Activated naive CD4-positive, alpha-beta T cell treated with anti-CD3 and anti-CD28 coated beads, Interleukin-2, amount 10 ng/mL, durations not matched to agents 7 days and 5 days (primary cell): ENCODE measurements at places on chromosomes 1 and 21.
A peak's percentile ranks its signal among the peaks of the same experiment; 100 is the strongest.

- no peak for DNase-seq
Measured at GRCh38 chr1:64995316-64995715, 29.0 kb upstream of the JAK1 start.

GRCh38 chr1:21939650-21940374, 2.7 kb upstream of the HSPG2 start:
- DNase-seq = no peak

- DNase-seq = no peak
Measured at GRCh38 chr21:38949070-38949380, 143.3 kb downstream of the ETS2 start.

DNA sequence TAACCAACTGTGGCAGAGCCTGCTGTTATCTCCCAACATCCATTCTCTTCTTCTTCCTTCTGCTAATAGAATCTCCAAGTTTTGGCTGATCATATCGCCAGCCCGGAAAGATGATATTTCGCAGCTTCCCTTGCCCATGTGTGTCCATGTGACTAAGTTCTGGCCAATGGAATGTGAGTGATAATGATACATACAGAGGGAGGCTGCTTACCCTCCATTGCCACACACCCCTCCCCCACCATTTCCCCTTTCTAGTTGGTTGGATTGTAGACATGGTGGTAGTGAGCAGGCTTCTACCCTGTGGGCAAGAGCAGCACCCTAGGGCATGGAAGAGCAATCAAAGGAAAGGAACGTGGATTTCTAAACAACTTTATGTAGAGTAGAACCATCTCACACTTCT, 48.8 kb downstream of the SLC9C2 start:
- DNase-seq = no peak

DNA sequence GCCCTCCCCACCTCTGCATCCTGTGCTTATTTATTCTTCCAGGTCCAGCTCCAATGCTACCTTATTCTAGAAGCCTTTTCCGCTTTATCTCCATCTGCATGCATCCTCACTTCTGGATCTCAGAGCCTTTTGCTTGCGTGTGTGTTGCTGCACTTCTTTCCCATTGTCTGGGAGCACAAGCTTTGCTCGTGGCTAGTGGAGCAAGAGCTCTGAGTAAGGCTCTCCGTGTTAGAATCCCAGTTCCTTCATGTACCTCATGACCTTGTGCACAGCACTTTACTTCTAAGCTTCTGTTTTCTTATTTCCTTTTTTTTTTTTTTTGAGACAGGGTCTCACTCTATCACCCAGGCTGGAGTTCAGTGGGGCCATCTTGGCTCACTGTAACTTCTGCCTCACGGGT, 140.0 kb upstream of the POU3F1 start:
- DNase-seq = no peak

DNA sequence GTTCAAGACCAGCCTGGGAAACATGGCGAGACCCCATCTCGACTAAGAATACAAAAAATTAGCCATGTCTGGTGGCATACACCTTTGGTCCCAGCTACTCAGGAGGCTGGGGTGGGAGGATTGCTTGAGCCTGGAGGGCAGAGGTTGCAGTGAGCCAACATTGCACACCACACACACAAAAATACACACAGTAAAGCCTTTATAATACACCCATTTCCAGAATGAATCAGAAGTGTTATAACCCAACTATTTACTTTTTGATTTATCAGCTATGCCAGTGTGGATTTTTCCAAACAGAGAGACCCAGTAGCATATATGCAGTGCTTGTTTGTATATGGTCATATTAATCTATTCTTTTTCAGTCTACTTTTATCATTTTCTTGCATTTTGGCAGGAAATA, 200.1 kb downstream of the ZP4 start:
- DNase-seq = no peak

DNA sequence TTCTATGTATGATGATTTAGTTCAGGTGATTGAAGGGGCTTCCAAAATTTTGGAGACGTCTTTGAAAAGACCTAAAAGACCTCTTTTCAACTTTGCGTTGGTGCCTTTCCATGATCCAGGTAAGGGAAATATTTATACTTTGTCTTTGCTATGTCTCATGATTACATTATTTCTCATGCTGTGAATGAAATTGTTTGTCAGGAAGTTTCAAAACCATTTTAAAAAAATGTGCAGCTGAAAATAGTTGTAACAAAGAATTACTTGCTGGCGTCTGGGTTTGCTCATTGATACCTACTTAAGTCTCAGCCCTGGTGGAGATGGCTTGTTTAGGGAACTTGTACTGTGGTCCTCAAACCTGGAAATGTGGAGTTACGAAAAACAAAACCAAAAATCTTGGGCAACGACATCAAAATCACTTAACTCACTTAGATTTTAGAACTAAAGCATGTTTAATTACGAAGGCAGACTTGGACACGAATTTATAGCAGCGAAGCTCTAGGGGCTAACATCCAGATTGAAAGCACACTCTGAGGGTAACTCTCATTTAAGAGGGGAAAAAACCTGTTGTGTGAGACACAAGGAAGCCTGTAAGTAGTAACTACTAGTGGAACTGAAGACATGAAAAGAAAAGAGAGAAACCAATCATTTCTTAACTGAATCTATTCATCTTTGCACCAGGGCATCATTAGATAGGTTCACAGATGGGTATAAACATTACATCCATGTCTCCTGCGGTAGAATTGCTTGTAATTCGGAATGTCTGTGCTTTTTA, 924 bp downstream of the HMCN1 start:
- no peak for DNase-seq

- no peak for DNase-seq
Measured at GRCh38 chr1:74356493-74356892, 121.3 kb downstream of the TNNI3K start.

- no peak for DNase-seq
Measured at GRCh38 chr1:235018720-235019444, 109.8 kb downstream of the TOMM20 start.

DNA sequence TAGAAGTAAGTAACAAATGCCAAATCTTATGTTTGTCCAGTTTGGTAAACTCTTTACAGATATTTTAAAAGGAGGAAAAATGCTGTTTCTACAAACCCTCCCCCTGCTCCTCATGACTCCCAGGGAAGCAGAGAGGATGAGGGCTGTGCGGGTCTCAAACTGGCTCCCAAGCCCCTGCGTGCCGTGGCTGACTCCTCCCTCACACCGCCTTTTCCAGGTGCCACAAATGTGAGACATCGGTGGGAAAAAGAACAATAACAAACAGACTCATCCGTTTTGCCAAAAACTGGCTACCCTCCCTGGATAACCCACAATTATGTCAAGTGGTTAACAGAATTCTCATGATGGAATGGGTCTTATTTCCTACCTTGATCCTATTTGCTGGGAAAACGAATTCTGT, 594.6 kb downstream of the PTPRU start:
- DNase-seq = no peak

DNA sequence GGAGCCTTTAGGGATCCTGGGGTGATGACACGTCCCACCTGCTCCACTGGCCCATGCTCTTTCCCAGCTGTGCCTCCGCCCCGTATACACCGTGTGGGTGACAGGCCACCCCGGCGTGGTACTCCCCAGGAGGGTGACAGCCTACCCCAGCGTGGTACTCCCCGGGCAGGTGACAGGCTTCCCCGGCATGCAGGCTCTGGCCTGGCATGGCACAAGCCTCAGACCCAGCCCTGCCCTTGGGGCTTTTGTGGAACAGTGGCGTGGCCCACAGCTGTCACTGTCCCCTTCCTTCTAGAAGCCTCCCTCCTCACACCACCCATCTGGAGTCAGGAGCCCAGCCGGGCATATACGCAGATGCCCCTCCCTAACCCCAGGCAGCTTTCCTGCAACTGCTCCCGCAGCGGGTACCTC, 4.7 kb upstream of the PFKL start:
- DNase-seq = no peak

DNA sequence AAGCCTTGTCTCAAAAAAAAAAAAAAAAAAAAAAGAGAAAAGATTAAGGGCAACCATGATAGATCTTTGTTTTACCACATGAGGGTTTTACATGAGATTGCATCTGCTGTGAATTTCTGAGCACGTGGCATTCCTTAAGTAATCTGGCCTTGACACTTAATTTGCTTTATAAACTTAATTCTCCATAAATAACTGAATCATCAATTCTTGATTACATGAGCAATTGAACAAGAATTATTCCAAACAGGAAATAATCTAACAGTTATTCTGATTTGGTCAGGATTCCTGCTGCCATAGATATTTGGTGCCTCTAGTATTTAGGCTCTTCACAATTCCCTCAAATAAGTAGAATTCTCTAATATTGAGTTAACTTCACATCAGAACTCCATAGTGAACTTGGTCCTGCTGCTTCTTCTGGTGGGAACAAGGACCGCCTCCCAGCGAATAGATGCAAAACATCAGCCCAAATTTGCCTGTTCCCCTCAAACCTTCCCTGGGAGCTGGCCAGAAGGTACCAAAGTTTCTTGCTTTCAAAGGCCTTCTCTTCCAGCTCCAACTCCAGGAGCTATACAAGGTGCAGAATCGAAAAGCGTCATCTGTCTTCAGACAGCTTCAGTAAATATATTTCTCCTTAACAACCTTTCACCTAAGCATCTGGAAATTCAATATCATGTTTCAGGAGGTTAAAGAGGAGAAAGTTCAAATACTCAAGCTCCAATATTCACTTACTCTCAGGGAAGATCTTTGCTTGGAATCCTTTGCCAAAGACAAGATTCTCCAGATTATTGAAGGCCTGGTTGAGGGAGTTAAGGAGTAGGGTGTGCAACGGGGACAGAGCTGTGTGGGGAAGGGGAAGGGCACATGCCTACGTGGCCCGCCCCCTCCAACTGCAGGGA, 1.0 kb downstream of the KRTCAP2 start:
- DNase-seq = no peak

- no peak for DNase-seq
Measured at GRCh38 chr1:82059959-82060358, 259.2 kb downstream of the ADGRL2 start.

DNA sequence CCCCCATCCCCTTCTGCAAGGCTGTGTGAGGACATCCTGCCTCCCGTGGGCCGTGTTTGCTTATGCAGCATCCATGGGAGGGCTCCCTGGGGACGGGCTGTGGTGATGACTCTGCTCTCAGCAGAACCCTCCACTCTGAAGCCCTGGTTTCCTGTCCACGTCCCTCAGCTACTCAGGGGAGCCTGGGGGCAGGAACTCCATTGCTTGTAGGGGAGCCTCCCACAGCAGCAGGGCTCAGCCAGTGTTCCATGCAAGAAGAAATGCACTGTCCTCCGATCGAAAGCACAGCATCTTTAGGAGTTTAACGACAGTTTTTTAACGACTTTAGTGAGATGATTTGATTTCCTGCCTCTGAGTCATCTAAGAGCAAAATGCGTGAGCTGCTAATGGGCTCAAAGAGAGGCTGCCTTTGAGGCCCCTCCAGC, 8.3 kb upstream of the KCNAB2 start:
- peak; percentile 33 for DNase-seq

DNA sequence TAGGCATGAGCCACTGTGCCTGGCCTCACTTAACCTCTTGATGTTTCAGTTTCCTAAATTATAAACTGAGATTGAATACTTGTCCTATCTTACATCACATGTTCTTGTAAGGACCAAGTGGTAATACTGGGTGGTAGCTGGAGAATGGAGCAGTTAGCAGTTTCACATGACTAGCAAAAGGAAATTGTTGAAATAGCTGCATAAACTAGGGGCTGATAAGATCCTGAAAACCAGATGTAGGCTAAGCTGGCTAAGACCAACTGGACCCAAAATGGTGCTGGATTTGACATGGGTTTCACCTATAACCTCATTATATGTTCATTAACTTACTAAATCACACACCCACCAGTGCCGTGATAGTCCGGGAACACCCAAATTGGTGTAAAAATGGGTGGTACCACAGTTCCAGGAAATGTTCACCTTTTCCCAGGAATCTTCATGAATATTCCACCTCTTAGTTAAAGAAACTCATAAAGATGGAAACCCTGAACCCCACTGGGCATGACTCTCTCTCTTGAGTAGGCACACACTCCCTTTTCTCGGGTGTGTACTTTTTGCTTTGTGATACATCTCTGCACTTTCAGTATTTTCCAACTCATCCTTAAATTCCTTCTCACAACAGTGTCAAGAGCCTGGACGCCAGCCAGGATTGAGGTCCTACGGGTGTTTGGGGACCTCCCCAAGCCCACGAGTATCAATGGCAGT, at the start of gene PAPPA2:
TSS of gene PAPPA2 (plus strand) at position 502 of the 705 bp plus-strand sequence. CDS start 93,148 bp downstream, outside the sequence.
- DNase-seq = no peak

- DNase-seq = no peak
Measured at GRCh38 chr1:3126756-3127678, 58.0 kb downstream of the PRDM16 start.

DNA sequence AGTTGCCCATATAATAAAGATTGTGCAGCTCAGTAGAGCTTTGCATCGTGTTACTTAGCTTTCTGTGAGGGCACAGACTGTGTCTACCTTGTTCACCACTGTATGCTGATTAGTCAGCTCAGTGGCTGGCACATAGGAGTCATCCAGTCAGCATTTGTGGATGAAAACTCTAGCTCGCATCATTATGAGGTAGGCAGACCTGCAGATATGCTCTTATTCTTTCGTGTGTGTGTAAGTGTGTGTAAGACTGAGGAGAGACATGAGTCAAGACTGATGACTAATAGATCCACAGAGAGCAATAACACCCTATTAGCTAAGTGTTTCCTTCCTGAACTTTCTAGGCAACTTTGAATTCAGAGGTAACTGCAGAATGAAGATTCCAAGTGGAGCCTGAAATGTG, 17.1 kb downstream of the TTF2 start:
- DNase-seq = no peak

DNA sequence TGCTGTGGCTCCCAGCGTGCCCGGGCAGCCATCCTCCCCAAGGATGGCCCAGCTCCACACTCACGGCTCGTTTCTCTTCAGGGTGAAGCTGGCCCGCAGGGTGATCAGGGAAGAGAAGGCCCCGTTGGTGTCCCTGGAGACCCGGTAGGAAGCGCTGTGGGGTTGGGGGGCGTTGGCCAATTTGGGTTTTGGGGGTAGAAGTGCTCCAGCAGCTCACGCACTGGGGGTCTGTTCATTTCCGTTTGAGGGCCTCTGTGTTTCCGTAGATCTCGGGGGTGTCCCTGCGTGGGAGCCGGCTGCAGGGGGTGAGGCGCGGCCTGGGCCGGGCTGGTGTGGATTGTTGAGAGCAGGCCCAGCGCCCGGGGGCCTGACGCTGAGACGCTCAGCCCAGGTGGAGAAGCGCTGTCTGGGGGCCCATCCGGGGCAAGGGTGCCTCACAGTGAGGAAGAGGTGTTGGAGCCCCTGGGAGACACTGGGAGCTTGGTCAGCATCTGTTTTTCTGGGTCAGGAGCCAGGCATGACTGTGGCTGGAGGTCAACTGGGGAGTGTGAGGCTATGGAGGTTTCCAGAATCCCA, 12.6 kb downstream of the COL6A1 start:
- peak; percentile 8 for DNase-seq

DNA sequence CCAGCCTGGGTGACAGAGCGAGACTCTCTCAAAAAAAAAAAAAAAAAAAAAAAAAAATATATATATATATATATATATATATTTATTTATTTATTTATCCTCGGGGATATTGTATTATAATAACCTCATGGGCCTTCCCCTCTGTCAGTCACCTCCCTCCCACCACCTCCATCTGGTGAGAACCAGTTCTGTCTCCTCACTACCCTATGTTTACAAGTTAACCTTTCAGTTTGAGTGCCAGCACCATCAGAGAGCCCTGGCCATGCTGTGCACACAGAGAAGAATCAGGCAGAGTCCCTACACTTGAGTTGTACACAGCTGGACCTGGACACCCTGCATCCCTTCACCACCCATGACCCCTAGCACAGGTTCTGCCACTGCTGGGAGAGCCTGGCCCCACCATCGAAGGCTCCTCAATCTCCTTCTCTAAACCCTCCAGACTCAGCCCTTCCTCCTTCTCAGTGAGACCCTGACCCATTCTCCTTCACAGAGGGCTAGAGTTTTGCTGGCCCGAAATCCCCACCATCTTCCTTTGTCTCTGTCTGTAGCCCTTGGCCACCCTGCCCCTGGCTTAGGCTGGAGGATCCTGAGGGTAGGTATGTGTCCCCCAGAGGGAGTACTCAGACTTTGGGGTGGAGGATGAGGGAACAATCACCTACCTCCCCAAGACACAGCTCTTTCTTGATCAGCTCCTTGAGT, 1.2 kb downstream of the S100A5 start:
- peak; percentile 20 for DNase-seq
